Chondrocyte (in vitro differentiated cells): ENCODE measurements at places on chromosomes 1 and 21. TPM values are rescaled to one million over a fixed set of nuclear protein-coding genes. Genes with fewer than 3 reads are reported as not detected.

Gene AZIN2
- 3.5 to 12.4 TPM (median 5.8 TPM) in 3 replicates for total RNA-seq

Gene RYR2
- 0.02 to 0.15 TPM (median 0.12 TPM) in 3 replicates for total RNA-seq

Gene LINGO4
- not detected in 3 replicates for total RNA-seq

Gene AIM2
- total RNA-seq, result not detected in 3 replicates

Gene MACO1
- total RNA-seq, result 31.5 to 39.4 TPM (median 37.0 TPM) in 3 replicates

Gene CEP170
- 101 to 109 TPM (median 108 TPM) in 3 replicates for total RNA-seq

Gene MPZ
- total RNA-seq, result 0.31 to 0.45 TPM (median 0.41 TPM) in 3 replicates
